ENCODE measurements at places on chromosomes 12 and 14.

GRCh38 chr12:6187948-6188793, 12.0 kb upstream of the CD9 start:
- no peak for DNase-seq

GRCh38 chr12:52713960-52714886, 10.9 kb upstream of the KRT77 start:
- DNase-seq, result peak; percentile 11

GRCh38 chr14:31159682-31160296, 47.8 kb downstream of the HECTD1 start:
- no peak for DNase-seq

DNA sequence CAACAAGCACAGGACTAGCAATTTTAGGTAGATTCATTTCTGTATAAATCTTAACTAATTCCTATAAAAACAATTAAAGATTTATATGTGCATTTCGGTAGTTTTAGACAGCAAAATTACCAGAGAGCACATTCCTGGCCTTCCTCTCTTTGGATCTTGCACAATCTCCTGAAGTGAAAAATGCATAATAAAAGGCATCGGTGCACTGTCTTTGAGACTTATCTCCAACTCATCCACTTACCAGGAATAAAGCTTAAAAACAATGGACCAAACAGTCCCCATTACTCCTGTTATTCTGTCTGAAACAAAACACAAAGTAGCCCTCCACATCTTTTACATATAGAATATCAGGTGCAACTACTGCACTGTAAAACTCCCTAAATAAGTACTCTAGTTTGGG, 69.3 kb downstream of the HECTD1 start:
- no peak for DNase-seq

GRCh38 chr12:130164936-130165335, 2.7 kb downstream of the FZD10 start:
- no peak for DNase-seq

DNA sequence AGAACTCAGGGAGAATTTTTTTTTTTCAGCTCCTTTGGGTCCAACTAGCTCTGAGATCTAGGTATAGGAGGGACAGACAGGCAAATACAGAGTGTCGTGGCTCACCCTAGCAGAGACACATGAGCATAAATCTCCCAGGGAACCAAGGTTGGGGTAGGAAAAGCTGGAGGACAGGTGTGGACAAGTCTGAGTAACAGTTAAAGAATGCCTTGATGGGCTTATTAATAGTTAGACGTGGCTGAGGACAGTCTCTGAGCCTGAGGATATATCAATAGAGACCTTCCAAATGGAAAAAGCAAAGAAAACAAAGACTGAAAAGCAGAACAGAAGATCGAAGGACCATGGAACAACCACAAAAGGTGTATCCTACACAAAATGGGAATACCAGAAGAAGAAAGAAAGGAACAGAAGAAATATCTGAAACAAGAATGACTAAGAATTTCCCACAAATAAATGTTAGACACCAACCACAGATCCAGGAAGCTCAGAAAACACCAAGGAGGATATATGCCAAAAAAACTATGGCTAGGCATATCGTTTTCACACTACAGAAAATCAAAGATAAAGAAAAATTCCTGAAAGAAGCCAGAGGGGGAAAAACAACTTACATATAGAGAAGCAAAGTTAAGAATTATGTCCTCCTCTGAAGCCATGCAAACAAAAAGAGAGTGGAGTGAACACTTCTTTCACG, 80.9 kb downstream of the PTPRB start:
- DNase-seq, result no peak

GRCh38 chr14:76261371-76261811, 109.7 kb downstream of the GPATCH2L start:
- no peak for DNase-seq

DNA sequence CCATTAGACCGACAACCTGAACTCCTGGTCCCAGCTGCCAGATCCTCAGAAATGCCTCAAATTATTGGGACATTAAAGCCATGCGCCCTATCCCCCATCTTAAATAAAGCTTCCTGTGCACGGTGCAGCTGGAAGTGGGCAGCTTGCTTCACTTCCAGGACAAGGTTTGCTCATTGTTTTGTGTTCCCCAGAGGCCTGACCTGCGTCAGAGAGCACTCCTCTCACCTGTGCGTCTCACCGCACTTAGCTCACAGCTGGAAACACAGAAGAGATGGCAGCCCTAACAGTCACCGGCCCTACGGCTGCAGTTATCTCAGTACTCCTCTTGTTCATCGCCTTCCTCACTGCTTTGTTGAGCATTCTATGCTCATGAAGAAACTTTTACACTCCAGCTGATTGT, 135.5 kb downstream of the ANO2 start:
- no peak for DNase-seq

DNA sequence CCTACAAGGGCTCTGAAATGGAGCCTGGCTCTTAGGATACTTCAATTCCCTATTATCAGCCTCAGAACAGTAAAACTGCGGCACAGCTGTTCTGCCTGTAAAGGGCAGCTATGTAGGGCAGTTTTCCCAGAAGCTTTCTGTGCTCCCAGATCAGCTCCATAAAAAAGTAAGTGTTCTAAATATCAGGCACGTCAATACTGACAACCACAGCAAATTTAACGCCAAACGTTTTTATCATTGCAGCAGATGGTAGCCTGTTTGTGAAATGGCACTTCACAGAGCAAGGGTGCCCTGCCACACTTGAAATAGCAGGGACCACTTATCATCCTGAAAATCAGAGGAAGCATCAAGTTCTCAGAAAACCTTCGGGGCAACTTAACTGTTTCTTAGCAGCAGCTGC, 54.8 kb upstream of the PTHLH start:
- DNase-seq, result no peak

GRCh38 chr12:132795847-132796246, 32.8 kb downstream of the GOLGA3 start:
- DNase-seq, result no peak

DNA sequence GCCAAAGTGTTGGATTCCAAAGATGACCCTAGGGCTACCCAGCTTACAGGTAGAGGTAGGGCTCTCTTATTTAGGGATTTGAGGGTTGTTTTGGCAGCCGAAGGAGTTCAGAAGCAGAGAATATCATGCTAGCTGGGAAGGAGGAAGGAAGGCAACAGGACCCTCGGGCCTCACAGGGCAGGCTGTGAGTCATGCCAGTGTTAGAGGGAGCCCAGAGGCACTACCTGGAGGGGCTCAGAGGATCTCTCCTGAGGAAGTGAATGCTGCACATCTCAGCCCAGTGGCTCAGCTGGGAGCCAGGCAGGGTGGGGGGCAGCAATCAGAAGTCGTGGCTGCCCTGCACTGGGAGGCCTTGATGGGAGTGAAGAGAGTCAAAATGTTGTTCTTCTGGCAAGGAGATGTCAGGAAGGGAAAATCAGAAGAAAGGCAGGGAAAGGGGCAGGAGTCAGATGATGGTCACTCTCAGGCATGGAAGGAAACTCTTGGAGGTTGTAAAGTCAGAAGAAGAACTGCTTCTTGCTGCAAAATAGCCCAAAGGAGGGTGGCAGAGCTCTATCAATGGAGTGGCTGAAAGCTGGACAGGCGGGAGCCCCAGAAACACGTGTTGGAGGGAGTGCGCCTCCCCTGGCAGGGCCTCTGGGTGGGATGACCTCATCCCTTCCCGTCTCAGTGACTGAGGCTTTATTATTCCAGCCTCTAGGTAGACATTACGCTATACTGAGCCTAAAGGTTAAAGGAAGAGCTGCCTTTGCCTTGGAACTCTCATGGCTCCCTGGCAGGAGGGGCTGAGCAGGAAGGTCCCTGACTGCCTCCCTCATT, 141.3 kb downstream of the SMOC1 start:
- no peak for DNase-seq

DNA sequence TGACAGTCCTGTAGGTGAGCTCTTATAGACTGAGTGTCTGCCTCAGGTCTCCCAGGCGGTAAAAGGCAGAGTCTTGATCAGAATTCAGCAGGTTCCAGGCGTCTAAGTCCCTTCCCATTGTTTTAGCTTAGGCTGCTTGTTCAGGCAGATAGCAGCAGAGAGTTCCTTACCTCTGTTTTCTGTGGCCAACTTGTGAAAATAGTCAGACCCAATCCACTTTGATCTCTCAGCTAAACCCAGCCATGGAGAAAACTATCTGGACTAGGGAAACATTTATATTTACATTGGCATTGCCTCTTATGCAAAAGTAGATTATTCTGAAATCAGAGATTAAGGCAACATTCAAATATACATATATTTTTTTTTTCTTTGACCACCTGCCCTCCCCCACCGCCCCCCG, 21.4 kb downstream of the CCDC62 start:
- no peak for DNase-seq

DNA sequence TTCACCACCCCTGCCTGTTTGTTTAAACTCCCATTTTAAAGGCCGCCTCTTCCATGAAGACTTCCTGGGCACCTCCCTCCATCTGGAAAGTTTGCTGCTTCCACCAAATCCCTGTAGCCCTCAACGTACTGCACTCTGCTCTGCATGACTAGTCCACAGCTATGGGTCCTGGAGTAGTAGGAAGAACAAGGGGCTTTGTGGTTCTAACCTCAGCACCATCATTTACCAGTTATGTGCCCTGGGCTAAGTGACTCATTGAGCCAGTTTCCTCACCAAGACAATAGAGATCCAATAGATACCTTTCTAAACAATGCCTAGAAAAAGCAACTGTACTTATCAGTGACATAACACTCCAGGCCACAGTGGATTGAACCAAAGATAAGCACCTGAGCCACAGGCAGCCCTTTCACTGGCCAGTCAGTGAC, 8.5 kb upstream of the LTBP2 start:
- DNase-seq, result peak; percentile 48

DNA sequence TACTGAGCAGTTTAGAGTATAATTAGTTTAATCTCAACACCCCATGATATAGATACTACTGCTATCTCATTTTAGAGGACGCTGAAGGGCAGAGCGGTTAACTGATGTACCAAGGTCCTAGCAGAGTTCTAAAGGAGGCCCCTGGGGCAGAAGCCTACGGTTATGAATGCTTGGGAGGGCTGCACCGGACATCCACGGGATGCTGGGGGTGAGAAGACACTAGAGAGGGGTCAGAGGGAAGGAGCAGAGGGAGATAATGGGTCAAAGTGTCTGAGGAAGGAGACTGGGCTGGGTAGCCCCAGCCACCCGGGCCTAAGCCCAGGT, 1.6 kb upstream of the ACTR6 start:
- DNase-seq, result no peak

- DNase-seq, result no peak
Measured at GRCh38 chr14:101514136-101514535, 47.2 kb upstream of the DIO3 start.

DNA sequence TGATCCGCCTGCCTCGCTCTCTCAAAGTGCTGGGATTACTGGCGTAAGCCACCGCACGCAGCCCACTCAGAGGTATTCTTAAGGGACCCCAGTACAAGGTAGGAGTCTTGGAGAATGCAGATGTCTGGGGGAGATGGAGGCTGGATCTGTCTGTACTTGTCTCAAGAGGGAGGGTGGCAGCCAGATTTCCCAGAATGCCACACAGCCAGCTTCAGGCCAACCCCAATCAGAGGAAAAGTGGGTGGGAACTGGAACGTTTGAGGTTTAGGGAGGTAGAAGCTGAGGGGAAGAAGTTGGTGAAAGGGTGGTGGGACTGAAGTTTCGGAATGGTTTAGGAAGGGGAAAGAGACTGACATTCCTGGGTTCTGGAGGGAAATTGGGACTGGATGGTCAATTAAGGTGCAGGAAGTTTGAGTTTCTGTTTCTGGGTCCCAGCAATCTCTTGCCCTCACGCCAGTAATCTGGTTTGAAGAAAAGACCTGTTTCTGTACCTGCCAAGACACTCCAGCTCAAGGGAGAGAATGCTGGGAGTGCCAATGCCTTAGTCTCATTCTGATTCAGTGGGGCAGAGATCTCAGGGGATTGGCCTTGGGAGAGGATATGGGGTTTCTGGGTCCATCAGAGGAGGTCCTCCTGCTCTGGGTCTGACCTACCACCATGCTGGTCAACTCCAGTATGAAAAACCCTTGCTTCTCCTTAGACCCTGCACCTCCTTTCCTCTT, 8.1 kb upstream of the ZNF385A start:
- DNase-seq, result no peak

GRCh38 chr12:102911320-102911719, 5.7 kb downstream of the PAH start:
- DNase-seq, result no peak

DNA sequence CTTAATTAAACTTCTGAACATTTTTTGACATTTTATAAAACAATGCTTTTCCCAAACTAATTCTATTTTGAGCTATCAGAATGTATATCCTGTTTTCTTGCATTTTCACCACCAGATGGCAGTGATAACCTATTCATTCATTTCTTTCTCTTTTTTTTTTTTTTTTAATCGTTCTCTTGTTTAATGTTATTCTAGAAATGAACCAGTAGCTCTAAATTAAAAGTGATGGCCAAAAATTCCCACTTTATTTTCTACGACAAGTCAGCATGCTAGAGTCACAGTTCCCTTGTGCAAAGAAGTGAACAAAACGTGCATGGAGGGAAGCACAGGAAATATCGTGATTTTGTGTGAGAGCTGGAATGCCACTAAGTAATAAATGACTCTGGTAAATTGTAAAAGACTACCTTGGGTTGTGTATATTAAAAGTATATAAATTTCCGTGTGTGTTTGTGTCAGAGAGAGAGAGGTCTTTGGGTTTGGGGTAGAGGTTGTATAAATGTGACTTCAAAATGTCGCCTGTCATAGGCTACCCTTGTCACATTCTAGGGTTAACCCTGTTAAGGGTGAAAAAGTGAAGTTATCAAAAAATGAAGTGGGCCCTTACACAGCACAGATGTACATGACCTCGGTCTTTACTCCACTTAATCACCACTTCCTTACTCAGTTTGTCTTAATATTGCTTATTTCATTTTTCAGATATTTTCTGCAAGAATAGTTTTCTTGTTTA, 40.4 kb upstream of the LDHB start:
- DNase-seq, result no peak

DNA sequence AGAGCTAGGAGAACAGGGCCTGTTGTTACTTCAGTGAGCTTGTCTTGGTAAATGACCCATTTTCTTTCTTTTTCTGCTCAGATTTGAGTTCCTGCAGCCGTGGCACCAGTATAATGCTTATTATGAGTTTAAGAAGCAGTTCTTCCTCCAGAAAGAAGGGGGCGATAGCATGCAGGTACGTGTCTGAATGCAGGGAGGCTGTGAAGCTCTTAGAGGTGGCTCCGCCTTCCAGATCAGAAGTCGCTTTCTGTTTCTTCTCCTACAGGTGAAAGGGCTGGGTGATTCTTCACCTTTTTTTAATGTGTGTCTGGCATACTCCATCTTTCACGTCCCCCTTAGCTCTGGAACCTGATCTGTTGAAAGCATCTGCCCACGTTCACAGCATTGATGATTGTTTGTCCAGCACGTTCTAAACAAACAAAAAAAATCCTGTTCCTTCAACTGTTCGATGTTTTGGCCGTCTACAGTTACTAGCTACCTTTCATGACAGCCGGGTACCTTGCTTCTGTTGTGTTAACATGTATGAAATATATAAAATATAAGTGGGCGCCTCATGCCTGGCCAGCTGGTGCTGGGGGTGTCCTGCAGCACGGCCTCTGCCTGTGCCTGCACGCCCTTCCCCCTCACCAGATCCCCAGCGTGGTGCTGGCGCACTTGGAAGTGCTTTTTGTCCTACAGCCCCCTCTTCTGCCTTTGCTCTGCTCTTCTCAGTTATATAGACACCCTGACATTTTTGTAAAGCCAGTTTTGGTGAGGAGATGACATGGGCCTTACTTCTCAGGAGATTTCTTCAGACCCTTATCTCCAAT, 44.6 kb downstream of the SFSWAP start:
- DNase-seq, result peak; percentile 45

Data from stimulated activated CD4-positive, alpha-beta T cell treated with anti-CD3 and anti-CD28 coated beads, Interleukin-1b, Interleukin-23, amount 100 ng/mL, for 48 hours (primary cell).